Left lobe of liver (tissue), 2 donors: ENCODE measurements at places on chromosomes 16 and 17. TPM values are rescaled to one million over a fixed set of nuclear protein-coding genes. Genes with fewer than 3 reads are reported as not detected.
A peak's percentile ranks its signal among the peaks of the same experiment; 100 is the strongest.

The PRR29 gene
- total RNA-seq = 0.18 TPM

The SEPTIN1 gene
- 1.4 TPM for total RNA-seq

- DNase-seq = peak; percentile 88
Measured at GRCh38 chr17:42248351-42249179, 27.6 kb downstream of the STAT5B start.

DNA sequence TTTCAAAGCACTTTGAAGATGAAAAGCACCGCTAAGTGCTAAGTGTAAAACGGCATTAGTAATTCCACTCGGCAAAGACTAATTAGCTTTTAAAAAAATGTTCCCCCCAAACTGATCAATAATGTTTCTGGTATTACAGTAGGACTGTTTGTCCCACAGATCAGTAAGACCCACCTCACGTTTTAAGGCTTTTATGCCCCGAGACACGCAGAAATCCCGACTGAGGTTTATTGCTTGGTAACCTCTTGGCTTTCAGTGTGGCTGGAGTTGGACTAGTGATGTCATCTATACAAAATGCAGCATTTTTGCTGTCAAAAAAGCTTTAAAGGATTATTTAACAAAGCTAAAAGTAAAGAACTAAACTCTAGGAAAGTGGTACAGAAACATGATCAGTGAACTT is 414.6 kb upstream of the PSMD7 start:
- DNase-seq = no peak

DNA sequence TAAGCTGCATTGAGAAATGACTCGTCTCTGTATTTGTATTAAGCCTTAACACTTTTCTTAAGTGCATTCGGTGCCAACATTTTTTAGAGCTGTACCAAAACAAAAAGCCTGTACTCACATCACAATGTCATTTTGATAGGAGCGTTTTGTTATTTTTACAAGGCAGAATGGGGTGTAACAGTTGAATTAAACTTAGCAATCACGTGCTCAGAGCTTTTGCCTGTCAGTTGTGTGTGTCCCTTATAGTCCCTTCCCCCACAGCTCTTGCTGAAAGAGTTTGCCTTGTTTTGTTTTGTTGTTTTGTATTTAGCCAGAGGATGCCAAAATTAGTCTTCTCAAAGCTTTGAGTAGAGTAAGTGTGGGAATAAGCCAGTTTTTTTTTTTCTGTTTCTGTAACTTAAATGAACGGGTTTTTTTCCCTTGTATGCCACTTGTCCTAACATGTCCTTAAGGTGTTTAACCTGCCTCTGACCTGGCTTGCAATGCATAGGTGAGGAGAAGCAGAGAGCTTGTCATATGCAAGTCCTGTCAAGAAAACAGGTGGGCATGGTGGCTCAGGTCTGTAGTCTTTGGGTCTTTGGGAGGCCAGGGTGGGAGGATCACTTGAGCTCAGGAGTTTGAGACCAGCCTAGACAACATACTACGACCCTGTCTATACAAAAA is 4.6 kb upstream of the MAPK8IP3 start:
- DNase-seq = no peak

The NHERF2 gene
- 334 TPM for total RNA-seq

The CES5A gene
- total RNA-seq = 4.4 TPM

The TNFRSF13B gene
- not detected for total RNA-seq

- DNase-seq = no peak
Measured at GRCh38 chr16:47142486-47142820, 1.3 kb downstream of the NETO2 start.

The ATP2A1 gene
- 1.4 TPM for total RNA-seq

The HOXB9 gene
- 0.13 TPM for total RNA-seq

GRCh38 chr17:78524870-78525510 is 52.2 kb downstream of the DNAH17 start:
- DNase-seq = no peak

The TMC7 gene
- total RNA-seq = 0.30 TPM

The NXPH3 gene
- total RNA-seq = 0.08 TPM

The HS3ST3A1 gene
- total RNA-seq = 7.6 TPM
